ENCODE measurements at places on chromosomes 12 and 14.

DNA sequence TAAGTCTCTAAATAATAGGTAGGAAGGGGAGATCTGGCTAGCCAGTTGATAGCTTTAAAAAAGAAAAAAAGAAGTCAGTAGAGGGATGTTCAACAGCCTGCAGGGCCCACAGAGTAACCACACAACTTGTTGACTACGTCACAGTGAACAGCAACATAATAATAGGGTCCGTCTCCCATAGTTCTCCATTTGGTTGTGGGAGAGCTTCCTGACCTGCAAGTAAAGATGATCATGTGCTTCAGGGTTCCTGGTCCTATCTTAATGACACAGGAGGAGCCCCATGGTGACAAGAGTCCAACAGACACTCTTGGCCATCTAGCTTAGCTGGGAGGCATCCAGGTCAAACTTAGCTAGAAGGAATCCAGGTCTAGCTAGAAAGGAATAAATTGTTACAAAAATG, 36.2 kb downstream of the FGD6 start:
- DNase-seq = no peak

DNA sequence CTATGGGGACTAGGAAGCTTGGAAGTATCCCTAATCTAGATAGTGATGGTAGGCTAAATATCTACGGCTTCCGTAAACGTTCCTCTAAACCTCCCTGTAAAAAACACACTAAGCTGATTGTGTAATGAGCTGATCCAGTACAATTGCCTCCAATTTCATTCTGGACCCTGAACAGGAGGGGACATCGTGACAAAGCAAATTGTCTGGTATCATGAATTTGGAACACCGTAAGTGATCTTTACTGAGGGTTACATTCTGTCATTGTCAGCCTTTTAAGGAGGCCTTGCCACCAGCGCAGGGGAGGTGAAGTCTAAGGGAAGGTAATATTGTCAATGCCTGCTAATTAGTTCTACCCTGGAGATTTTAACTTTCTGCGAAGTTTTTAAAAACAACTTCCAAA, 487 bp upstream of the MGST1 start:
- no peak for DNase-seq

DNA sequence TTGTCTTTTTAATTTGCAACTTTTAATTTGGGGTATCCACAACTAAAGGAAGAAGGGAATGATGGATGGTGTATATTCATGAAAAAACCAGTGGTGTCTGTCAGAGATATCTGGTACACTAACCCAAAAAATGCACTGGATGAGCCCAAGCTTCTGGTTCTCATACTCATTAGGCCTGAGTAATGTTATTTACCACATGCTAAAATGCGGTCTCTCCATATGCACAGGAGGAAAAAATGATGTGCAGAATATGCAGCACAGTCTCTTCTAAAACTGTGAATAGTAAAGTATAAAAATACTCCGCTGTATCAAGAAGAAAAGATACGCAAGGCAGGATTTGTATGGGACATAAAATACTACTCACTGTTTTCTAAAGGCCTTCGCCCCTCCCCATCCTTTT, 275.6 kb upstream of the NAV3 start:
- no peak for DNase-seq

DNA sequence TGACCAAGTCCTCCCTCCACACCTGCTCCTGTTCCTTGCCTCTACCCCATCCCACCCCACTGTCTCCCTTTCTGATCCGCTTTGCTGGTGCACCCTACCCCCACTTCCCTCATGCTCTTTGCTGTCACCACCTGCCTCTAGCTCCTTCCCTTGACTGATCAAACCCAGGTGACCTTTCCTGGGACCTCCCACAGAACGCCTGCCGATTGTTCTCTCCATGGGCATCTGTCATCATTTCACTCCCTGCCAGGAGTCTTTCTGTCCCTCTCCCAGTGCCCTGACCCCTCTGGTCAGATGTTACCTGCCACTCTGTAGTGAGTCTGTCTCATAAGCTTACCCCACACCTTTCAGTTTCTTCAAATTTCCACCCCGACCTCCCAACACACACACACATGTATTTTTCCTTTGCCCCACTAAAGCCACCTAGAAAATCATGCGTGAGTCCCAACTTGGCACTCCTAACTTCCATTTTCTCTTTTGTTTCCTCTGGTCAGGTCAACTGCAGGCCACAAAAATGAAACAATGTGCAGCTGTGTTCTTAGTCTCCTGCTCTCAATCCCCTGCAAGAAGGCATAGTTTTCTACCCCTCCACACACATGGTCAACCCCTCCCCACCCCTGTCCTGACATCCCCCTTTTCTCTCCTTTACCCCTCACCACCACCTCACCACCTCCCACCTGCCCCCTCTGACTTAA, 229.8 kb downstream of the DPF3 start:
- DNase-seq = no peak

GRCh38 chr12:2548081-2548480, 246.7 kb upstream of the FKBP4 start:
- no peak for DNase-seq

- no peak for DNase-seq
Measured at GRCh38 chr14:38001501-38001900, 206.2 kb upstream of the SSTR1 start.

GRCh38 chr14:26963711-26964110, 365.9 kb upstream of the NOVA1 start:
- no peak for DNase-seq

DNA sequence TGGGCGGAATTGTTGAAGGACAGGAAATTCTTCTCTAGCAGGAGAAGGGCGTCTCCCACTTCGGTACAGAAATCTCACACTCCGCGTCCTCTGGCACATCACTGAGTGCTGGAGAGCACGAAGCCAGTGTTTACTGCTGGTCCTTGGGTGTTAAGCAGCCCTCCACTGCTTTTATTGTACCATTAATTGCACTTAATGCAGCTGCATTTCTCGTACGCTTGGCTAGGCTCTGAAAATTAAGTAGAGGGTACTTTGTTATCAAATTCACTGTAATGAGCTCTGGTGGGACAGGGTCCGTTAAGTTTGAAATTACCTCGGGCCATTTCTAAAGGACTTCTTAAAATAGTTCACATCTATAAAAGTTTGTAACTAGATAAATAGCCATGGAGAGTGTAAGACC, 411.2 kb downstream of the NPAS3 start:
- DNase-seq = no peak

DNA sequence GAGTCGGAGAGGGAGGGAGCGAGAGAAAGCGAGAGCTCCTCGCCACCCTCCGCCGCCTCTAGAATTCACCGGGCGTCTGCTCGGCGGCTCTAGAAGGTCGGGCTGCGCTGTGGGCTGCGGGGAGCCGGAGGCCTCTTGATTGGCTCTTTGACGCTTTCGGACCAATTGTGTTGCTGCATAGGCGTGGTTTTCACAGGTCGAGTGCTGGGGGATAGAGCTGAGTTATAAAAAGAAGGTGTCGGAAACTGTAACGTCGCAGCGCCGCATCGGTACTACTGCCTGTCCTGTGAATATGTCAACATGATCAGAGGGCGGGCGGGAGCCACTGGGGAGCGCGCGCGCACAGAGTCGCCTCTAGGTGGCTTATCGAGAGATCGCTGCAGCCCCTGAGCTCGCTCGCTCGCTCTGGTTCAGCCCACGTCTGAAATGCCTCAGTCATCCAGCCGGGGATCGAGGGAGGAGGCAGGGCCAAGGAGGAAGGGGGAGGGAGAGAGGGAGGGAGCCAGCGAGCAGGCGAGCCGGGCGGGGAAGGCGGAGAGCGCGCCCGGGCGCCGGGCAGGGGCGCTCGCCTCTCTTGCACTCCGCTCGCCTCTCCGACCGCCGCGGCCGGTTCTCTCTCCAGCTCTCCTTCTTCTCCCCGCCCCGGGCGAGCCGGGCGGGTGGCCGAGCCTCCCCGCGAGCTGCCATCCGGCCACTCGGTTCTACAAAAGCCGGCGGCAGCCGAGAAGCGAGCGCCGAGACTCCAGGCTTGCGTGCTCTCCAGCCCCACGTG, at the start of gene TBX3:
Gene TBX3 (minus strand): TSS at position 78 of the 772 bp plus-strand sequence. CDS start 975 bp downstream, outside the sequence.
- peak; percentile 99 for DNase-seq

DNA sequence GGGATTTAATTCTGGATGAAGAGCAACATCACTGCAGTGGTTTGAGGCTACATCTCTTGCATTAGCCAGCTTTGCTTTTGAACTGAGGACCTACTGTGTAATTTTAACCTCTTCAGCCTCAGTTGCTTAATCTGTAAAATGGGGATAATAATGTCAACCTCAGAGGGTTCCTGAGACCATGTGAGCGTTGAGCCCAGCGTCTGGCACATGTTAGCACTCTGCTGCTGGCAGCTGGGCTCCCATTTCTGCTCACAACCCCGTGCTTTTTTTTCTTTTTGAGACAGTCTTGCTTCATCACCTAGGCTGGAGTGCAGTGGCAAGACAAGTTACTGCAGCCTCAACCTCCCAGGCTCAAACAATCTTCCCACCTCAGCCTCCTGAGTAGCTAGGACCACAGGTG, 31.6 kb downstream of the TESC start:
- no peak for DNase-seq

- DNase-seq = no peak
Measured at GRCh38 chr12:111091051-111091450, 170.7 kb upstream of the MYL2 start.

DNA sequence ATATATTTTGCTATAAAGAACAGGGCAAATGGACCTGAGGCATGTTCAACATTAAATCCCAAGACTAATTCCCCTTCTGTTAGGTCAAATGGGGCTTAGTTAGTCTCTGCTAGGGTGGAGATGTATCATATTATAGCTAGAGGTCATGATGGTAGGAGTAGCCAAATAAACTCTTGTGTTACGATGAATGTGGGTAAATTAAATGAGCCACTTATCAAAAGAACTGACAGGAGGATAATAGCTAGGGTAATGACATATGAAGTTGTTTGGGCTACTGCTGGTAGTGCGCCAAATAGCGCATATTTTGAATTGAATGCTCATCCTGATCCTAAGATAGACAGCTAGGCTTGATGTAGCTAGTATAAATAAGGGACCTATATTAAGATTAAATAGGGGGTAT, 445.0 kb downstream of the GXYLT1 start:
- no peak for DNase-seq

- no peak for DNase-seq
Measured at GRCh38 chr12:101277443-101277842, 2.5 kb upstream of the UTP20 start.

- DNase-seq = no peak
Measured at GRCh38 chr12:14614704-14615121, 47.0 kb upstream of the PLBD1 start.

GRCh38 chr12:72546106-72546505, 273.9 kb downstream of the TRHDE start:
- DNase-seq = no peak

- no peak for DNase-seq
Measured at GRCh38 chr14:64786296-64787149, 82.3 kb downstream of the PLEKHG3 start.

DNA sequence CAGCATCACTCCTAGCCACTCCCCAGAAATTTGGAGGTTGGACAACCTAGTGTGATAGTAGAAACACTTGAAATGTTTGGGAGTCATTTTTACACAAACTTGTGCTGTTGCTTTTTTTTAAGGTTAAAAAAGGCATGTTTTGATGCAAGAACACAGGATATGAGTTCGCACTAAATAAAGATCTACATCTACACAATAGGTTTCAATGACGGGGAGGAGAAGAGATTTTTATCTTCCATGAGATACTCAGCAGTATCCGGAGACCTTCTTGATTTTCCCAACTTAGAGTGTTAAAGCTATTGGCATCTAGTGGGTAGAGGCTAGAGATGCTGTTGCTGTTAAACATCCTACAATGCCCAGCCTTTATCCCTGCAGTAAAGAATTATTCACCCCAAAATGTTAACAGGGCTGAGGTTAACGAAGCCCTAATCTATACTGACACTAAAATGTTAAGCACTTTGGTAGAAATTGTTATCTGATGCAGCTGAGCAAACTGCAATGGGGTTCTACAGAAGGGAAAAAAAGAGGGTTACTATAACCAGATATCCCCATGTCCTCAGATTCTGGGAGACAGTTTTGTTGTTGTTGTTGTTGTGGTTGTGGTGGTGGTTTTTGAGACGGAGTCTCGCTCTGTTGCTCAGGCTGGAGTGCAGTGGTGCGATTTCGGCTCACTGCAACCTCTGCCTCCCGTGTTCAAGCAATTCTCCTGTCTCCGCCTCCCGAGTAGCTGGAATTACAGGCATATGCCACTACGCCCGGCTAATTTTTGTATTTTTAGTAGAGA, 14.0 kb upstream of the PCNX1 start:
- DNase-seq = no peak

DNA sequence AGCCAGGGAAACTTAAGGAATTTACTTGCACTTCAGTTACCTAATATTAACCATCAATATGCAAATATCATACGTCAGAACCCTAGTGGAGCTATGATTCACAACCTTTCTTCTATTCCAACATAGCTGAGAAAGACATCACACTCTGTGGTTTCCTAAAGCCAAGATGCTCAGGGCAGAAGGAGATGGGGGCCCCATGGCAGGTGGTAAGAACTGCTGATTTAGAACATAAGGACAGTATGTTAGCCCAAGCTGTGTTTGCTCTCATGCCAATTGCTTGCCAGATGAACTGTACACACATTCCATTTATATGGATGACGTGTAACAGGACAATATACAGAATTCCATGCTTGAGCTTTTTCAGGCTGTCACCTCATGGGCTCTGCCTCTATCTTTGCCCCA, 34.6 kb downstream of the HECTD4 start:
- no peak for DNase-seq

- DNase-seq = no peak
Measured at GRCh38 chr14:103801459-103801858, 45.9 kb downstream of the PPP1R13B start.

GRCh38 chr12:91276509-91276908, 93.9 kb upstream of the DCN start:
- DNase-seq = peak; percentile 7

DNA sequence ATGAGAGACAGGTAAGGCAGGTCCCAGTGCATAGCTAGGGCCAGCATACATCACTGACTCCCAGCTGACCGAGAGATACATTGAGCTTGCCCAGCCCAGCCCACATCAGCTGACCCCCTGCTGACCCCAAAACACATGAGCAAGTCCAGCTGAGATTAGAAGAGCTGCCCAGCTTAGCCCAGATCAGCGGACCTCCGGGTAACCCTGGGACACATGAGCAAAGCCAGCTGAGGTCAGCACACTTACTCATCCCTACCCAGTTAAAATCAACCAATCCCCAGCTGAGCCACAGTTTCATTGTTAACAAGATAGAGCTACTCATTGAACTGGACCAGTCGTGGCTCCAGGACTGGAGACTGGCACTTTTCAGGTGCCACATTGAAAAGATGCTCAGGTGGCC, 21.8 kb upstream of the FBXO34 start:
- no peak for DNase-seq

DNA sequence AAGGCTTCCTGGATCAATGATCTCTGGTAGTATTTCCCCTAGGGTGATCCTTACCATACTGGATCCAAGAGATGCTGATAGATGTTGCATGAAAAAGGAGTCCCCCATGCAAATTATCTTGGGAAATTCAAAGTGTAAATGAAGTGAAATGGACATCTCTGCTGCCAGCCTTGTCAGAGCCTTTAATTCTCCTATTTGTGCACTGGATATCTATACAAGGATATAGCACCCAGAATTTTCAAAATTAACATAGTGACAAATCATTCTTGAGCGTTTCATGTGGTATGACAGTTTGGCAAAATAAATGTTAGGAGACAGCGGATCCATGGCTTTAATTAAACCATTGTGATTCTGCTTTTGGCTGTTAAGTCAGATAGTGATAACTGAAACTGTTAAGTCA, 260.9 kb downstream of the KSR2 start:
- DNase-seq = no peak

- DNase-seq = peak; percentile 71
Measured at GRCh38 chr12:91037276-91037675, 20.5 kb downstream of the KERA start.
